ENCODE measurements at places on chromosomes 7 and 10.

GRCh38 chr10:24568042-24568441, 155.6 kb downstream of the ARHGAP21 start:
- DNase-seq: no peak

DNA sequence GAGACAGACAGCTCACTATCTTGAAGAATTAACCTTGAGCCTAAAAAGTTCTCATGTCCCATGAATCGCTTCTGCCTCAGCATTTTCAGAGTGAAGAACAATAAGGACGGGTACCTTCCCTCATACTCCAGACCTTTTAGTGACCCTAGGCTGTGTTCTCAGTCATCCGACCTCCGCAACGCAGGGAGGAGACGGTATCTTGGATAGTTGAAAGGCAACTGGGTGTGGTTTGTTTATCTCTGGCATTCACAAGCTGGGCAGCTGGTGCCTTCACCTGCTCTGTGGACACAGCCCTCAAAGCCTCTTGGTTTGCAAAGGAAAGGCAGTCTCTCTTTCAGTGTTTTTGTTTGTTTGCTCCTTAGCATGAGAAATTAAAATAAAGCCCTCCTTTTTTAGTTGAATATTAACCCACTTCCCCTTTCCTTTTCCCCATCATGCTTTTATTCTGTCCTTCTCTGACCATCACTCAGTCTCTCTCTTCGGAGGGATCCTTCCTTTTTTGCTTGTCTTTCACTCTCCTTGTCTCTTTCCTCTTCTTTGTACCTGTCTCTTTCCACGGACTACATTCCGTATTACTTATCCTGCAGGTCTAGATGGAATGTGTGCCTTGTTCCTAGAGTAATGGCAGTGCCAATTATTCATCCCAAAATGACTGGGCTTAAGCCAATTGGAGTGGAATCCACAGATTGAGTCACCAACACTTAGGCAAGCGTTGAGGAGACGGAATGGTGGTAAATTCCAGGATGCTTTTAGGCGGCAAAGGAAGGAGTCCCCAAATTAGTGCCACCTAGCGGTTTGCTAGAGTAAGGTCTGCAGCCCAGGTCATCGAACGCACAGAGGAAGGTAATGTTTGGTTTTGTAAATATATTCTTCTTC, 45.8 kb downstream of the PRR15 start:
- no peak for DNase-seq

DNA sequence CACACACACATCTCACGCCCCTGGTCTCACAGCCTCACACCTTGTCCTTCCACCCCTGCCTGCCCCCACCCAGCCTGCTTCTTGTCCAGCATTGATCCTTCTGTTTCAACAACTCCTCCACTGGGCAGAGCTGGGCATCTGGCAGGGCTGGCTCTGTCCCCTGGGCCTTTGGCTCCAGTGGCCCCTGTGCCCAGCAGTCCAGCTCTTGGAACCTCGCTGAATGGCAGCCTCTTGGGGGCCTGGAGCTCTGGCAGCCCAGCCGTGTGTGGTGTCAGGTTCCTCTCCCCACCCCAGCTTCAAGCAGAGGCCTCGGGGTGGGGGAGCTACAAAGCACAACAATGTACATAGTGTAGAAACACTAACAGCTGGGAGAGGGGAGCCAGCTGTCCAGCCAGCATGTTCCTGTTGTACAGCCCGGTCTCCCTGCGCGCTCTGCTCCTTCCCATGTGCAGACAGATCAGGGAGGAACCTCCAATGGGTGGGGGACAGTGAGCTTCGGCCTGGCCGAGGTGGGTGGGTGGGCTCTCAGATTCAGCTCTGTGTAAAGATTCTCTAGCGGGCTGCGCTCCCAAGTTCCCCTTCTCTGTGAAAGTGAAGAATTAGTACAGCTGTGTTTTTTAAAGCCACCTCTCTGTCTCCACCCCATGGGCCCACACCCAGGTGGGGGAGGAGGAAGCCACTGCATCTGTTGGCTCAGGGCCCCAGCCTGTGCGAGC, 19.4 kb downstream of the ZMIZ2 start:
- no peak for DNase-seq

DNA sequence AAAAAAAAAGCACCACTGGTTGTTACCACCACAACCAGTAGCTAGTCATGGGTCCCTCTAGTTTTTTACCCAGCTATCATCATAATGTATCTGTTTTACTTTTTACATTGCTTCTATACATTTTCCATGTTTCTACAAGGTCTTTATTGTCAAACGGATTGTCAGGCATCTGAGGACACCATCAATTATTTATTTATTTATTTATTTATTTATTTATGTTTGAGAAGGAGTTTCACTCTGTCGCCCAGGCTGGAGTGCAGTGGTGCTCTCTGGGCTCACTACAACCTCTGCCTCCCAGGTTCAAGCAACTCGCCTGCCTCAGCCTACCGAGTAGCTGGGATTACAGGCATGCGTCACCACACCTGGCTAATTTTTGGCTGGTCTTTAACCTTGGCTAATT, 29.0 kb upstream of the HNRNPH3 start:
- DNase-seq: no peak

DNA sequence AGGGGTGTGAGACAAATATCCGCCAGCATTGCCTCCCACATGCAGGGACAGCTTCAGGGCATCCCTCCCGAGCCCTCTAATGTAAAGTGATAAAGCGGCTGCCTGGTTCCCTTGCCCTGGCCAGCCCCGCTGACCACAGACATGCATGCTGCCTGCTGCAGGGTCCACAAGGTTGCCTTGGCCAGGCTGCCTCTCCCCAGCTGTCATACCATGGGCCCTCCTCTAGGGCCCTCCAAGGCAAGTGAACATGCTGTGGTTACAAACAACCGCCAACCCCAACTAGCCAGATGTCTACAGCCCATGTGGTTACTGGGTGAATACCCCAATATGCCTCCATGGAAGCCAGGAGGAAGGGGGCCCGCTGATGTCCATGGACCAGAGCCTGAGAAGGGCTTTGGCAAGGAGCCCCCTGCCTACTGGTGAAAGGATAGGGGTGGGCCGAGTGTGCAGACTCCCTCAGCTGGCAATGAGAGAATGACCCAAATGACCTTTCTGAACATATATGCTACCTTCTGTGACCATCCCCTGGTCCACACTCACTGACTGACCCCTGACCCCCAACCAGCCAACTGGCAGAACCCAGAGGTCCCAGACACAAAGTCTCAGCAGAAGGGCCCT, 37.4 kb downstream of the GRID1 start:
- DNase-seq: peak; percentile 64

- DNase-seq: no peak
These were observed 50.7 kb upstream of the GHITM start for GRCh38 chr10:84088626-84089025.

GRCh38 chr7:75010036-75010435, 45.5 kb downstream of the CASTOR2 start:
- no peak for DNase-seq
